ENCODE measurements at places on chromosomes 3 and 15.

GRCh38 chr15:63944681-63944955 lies 101.7 kb downstream of the DAPK2 start:
- no peak for DNase-seq

- DNase-seq = no peak
These were observed 74.5 kb downstream of the NSUN3 start for GRCh38 chr3:94137377-94137776.

DNA sequence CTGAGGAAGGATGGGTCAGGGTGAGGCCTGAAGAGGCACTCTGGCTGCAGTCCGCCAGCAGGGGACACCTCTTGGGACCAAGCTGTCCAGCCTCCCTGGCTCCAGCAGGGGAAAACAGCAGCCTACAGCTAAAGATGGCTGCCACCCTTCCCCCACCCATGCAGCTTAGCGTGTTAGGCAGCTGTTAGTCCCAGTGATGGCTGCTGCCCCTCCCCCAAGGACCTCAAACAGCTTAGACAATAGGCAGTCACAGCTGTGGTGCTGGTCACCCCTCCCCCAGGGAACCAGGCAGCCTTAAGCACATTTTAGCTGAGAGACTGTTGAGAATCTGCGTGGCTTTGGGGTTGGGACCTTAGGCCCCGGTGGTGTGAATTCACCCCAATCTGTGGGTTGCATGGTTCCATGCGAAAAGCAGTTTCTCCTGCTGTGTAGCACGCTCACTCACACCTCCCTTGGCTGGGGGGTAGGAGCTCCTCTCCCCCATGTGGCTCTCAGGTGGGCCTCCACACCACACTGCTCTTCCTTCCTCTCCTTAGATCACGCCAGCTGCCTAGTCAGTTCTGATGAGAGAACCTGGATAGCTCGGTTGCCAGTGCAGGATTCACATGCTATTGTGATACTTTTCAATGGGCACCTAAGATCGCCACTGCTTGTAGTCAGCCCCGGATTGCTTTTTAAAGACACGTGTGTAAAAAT lies 140.5 kb upstream of the CADPS start:
- no peak for DNase-seq

DNA sequence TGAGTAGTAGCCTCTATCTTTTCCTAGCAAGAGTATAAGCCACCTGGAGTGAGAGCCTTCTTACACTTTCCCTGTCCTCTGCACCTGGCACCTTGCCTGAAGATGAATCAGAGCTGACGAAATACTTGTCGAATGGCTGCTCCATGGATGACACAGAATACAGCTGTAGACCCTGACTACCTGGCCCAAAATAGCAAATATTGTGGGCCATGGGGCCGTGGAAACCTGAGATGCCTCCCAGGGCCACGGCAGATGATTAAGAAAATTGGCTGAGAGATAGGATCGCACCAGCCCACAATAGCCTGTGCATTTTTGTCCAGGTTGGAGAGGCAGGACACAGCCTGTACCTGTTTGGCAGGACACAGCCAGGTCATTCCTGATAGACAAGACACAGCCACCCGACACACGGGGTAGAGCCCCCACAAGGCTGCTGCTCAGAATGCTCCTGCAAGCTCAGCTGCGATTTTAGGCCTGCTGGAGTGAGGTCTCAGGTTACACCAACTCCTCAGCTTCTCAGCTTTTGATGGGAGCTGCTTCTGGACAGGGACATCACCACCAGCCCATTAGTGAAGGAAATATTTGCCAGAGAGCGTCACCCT lies 22.9 kb upstream of the TPM1 start:
- DNase-seq = no peak

DNA sequence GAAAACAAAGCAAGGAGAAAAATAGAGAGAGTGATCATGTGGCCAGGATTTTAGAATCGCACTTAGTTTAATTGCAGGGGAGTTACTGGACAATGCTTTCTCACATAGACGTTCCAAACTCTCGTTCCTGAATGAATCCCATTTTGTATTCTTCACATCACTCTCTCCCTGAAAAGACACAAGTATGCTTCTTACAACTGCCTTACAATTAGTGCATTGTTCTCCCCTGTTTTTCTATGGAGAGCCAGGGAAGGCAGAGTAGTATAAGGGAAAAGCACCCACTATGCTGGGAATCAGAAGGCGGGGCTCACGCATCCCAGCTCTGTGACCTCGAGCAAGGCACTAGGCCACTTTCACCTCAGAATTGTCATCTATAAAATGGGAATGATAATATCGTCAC lies 14.4 kb downstream of the TMOD2 start:
- no peak for DNase-seq

Data from activated T-cell treated with anti-CD3 and anti-CD28 coated beads for 4 hours (primary cell).